ENCODE measurements at places on chromosomes 12 and 14.

DNA sequence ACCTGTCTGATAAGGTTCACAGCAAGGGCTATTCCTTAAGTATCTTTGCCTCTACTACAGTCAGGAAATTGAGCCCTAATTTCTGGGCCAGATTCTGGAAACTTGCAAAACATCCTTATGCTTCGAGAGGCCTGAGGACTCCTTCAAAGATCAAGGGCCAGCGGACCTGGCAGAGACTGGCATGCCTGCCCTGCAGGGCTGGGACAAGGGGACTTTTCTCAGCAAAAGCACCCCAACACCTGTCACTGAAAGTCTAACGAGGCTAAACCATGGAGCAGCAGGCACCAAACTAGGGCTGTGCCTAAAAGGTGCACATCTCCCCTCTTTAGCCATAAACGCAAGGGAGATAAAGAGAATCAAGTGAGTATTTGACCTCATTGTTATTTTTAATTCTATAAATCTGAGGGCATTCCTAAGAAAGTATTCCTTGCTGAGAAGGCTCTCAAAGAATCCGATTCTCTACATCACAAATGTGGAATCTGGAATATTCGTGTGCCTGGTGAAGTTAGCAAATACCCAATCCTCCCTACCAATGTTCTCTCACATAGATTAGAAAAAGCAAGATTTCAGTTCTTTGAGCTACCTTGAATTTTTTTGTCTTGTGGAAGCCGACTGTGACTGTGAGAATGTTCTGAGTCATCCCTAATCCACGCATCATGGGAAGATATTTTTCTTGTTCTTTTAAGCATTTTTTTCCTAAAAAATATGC lies 328.2 kb upstream of the NOVA1 start:
- DNase-seq: no peak

GRCh38 chr12:30152705-30153104 lies 369.0 kb upstream of the TMTC1 start:
- no peak for DNase-seq

DNA sequence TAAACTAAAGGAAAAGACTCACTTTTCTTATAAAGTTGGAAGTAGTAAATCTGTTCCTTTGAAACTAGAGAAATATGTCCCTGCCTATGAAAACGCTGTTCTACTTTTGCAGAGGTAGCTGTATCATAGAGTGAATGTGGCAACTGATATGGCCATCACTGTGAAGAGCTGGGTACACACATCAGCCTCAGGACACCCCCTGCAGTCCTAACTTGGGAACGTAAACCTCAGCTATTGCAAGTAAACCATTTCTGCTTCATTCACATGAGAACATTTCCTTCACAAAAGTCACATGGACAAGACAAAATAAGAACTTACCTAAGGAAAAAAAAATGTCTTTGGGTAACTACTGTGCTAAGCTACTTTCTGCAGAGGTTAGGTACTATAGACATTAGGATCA lies 233.3 kb upstream of the PPFIA2 start:
- DNase-seq: no peak

- peak; percentile 67 for DNase-seq
Measured at GRCh38 chr12:49776413-49776812, 35.1 kb downstream of the TMBIM6 start.

DNA sequence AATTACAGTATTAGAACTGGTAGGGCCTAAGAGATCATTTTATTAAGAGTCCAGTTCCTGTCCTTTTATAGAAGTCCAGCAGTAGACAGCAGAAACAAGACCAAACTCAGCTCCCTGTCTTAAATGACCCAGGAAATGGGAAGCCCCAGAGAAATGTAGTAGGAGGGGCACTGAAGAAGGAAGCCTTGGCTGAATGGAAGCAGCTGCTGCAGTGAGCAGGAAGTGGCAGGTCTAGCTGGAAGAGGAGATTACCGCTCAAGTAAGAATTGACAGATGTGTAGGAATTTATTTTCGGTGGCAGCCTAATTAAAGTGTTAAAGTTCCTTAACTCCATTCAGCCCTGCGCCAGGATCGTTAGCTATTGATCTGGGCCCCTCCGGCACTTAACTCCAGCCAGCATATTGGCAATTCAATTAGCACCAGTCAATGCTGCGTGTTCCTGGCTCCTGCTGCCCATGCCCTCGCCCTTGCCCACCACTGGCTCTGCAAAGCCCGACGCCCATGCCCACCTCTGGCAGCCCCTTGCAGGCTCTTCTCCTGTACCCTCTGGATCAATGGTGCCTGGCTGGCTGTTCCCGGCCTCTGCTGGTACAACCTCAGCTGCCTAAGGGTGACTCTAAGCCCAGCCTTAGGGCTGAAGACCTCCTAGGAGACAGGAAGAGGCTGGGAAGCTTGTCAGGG lies 21.1 kb downstream of the ZFHX2 start:
- no peak for DNase-seq

GRCh38 chr12:94640134-94640928 lies 10.0 kb downstream of the TMCC3 start:
- DNase-seq: no peak

- DNase-seq: no peak
Measured at GRCh38 chr14:21643407-21643806, 8.7 kb upstream of the OR10G2 start.

GRCh38 chr14:23876160-23876750 lies 77.3 kb upstream of the DHRS4 start:
- DNase-seq: no peak

DNA sequence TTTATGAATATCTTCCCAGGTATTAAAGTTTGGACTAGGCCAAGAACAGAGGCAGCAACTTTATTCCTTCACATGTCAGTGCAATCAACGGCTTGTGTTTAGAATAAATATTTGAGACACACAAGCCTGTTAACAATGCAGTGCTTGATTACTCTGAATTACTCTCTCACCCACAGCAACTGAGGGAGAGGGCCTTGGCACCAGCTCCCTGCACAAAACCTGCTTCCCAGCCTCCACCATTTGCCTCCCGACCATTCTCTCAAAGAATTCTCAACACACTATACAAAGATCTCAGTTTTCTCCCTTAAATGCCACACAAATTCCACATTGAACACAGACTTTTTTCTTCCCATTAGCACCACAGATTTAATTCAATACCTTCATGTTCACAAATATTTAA lies 77.0 kb downstream of the STON2 start:
- DNase-seq: no peak

- no peak for DNase-seq
Measured at GRCh38 chr12:13452955-13453570, 256.5 kb downstream of the EMP1 start.

DNA sequence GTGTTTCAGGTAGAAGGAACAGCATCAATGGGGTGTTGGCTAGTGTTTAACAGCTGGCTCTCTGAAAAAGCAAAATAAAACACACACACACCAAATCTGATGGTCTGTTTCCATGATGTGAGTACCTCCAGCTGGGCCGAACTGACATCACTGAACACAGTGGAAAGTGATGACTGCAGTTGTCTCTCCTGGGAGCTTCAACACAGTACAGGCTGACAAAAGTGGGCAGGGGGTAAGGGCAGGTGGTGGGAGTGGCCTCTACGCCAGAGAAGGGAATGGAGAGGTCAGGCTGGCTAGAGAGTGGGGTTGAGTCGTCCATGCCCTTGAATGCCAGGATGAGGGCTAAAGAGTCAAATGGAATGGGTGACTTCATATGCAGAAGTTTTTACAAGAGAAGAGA lies 8.0 kb upstream of the HNF1A start:
- DNase-seq: no peak

DNA sequence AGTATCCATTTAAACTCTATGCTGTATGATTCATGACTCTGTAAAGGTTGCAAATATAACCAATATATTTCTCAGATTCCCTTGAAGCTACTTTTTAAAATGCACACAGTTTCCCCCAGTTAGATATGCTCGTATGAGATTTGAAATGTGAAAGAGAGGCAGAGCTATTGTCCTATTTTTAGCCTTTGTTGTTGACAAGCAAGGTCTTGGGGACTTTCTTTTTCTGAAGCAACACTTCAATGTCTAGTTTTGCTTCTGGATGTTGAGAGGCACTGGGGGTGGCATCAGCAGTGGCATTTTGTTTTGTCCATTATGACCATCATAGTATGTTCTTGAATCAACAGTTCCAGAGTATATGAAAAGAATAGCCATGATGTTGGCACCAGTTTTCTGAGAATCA lies 63.4 kb downstream of the ASCL1 start:
- no peak for DNase-seq

DNA sequence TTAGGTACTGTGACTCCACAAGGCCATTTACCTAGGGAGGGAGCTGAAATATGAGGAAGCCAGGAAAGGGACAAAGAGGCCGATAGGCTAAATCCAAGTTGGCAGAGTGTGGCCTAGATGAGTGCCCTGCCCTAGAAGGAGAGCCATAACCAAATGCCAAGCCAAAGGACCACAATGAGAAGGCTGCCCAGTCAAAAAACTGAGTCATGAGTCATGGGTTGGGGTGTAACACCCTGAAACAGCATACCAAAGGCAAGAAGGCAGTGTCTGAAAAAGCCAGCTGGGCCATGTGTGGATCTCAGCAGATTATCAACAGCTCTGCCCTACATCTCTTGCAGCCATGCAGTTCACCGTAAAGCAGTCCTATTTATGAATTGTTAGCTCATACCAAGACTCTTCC lies 171.7 kb downstream of the PHLDA1 start:
- no peak for DNase-seq

- no peak for DNase-seq
Measured at GRCh38 chr12:124866195-124866882, 2.7 kb upstream of the SCARB1 start.

DNA sequence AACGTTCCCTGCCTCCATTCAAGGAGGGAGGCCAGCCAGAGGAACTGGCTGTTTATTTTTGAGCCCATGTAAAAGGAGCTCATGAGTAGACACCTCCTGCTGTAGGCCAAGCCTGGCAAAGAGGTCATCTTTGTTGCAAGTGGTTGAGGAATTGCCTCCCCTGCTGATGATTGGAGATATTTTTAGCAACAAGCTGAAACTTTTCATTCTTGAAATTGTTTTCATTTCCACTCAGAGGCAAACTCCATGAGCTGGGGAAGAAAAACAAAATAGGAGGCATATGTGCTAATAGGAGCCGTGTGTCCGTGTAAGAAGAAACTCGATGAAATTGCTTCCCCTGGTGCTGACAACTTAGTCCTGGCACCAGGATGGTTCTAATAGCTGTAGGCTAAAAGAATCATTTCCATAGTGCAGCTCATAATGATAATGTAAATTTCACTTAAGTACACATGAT lies 440.1 kb upstream of the FAR2 start:
- DNase-seq: no peak

- DNase-seq: no peak
Measured at GRCh38 chr14:31785574-31785973, 224.4 kb downstream of the NUBPL start.

DNA sequence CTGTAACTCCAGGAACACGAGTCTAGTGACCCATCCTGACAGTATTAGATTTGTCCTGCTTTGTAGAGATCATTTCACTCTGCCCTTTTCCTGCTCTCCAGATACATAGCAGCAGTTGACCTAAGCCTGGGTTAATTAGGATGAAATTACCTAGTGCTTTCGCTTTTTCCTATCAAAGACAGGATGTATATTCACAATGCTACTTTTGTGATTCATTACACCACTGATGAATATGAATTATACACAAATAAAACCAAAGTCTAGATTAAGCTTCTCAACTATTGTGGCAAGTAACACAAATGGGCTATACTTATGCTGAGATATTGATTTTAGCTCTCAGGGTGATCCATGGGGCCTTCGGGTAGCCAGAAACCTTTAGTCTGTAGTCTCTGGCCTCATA lies 17.9 kb downstream of the CERS5 start:
- no peak for DNase-seq

GRCh38 chr12:54349679-54350078 lies 14.6 kb downstream of the GPR84 start:
- DNase-seq: no peak

GRCh38 chr12:51977320-51977753 lies 25.8 kb downstream of the ACVR1B start:
- no peak for DNase-seq

- DNase-seq: no peak
Measured at GRCh38 chr12:4908684-4909409, 858 bp upstream of the KCNA1 start.

GRCh38 chr14:19771895-19772430 lies 1.3 kb upstream of the OR4M1 start:
- no peak for DNase-seq

DNA sequence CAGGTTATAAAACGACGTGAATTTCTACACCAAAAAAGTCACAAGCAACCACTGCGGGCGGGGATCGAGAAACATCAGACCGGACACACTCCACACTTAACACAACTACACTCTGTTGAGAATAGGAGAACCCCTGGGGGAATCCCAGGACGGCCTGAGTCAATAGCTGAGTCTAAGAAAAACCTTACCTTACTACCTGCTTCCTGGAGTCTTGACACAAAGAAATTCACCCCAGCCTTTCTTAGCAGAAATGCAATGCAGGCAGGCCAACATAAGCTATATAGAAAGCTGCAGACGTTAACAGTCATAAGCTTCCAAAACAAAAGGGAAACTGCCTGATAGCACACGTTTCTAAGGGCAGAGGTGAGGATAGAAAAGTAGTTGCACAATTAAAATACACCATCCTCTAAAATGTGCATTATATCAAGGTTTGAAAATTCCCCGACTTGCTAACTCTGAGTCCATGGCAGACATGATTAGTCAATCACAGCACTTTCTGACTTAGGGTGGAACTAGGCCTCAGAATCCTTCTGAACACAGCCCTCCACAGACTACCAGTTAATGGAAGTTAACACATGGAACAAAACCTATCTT lies 68.0 kb downstream of the CCDC88C start:
- DNase-seq: no peak

- DNase-seq: no peak
Measured at GRCh38 chr12:117433878-117434277, 72.5 kb upstream of the NOS1 start.

DNA sequence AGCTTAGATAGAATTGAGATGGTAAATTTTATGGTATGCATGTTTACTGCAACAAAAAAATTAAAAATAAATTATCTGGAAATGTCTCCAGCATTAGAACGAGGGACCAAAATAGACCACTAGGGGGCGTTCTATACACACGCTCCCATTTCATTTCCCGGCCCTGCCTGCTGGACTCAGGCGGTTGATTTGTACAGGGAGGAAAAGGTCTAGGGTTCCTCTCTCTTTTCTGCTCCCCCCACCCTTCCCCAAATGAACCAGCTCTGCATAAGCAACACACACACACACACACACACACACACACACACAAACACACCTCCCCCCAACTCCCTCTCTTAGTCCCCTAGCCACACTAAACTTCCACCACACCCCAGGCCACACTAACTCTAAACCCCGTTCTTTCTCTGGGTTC lies 7.8 kb upstream of the DTX1 start:
- peak; percentile 90 for DNase-seq

GRCh38 chr14:39974036-39974435 lies 541.8 kb upstream of the FBXO33 start:
- DNase-seq: no peak

DNA sequence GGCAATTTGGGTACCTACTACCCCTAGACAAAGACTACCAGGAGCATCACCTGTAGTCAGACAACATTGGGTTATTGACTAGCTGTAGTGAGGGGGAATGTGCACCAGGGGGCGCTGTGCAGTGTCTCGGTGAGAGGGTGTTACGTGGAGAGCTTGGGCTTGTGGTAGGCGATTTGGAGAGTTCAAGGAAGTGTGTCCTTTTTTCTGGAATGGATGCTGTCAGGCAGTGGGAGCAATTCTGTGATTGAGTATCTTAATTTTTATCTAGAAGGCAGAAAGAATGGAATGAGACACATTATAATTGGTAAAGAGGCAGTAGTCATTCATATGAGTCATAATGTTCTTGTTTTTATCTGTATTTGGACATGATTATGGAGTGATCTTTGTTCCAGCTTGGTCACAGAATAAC lies 187.7 kb downstream of the GALC start:
- peak; percentile 34 for DNase-seq
